ENCODE measurements at places on chromosomes 6 and 20. TPM values are rescaled to one million over a fixed set of nuclear protein-coding genes. Genes with fewer than 3 reads are reported as not detected.

- no peak for DNase-seq
Observed at GRCh38 chr20:275791-276190, 14.8 kb downstream of the C20orf96 start.

GRCh38 chr6:46918806-46919205 is 2.9 kb downstream of the ADGRF5 start:
- no peak for DNase-seq

GRCh38 chr6:75818098-75818855 is 69.2 kb downstream of the MYO6 start:
- DNase-seq = no peak

GRCh38 chr6:116471531-116471930 is 10.4 kb downstream of the CALHM6 start:
- DNase-seq = no peak

DNA sequence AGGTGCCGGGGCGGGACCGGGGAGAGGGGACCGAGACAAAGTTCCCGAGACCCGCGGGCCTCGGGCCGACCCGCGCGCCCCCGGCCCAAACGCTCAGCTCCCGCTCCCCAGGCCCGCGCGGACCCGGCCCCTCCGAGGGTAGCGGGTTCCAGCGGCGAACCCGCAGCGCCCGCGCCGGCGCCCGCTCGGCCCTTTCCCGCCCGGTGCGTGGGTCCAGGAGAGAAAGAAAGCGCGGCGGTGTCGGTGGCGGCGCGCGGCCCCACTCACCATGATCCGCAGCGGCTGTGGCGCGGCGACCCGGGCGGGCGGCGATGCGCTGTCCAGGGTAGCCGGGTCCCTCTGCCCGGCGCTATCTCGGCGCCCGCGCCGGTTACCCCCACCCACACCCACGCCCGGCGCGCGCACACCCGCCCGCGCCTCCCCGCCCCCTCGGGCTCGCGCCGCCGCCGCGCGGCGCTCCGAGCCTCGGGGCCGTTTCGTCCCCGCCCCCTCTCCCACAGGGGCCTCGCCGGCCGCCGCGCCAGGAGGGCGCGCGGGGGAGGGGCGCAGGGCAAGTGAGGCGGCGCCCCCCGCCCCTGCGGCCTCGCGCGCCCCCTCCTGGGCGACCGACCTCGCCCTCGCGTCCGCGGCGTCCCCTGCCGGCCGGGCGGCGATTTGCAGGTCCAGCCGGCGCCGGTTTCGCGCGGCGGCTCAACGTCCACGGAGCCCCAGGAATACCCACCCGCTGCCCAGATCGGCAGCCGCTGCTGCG is at the start of gene ELOVL2:
TSS of gene ELOVL2 (minus strand) at position 345 of the 751 bp plus-strand sequence. CDS start at position 270, 75 bp downstream.
- DNase-seq = no peak

- DNase-seq = peak; percentile 78
Observed at GRCh38 chr6:3750317-3751076, 1.0 kb downstream of the PXDC1 start.

DNA sequence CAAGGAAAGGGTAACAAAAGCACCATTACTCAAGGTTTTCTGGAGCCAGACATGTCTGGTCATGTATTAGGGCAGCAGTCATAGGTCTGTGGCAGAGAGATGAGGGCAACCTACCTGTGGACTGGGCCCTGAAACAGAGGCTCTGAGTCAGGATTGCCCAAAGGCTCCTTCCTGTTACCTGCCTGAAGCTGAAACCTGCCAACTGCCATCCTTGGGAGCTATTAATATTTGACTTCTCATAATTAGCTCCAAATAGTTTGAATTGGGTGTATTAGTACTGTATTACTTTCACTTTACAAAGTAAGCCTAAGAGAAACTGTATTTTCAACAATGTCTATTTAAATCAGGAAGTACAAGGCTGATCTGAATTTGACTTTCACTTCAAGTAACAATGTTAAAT is 72.0 kb upstream of the TBX18 start:
- no peak for DNase-seq

DNA sequence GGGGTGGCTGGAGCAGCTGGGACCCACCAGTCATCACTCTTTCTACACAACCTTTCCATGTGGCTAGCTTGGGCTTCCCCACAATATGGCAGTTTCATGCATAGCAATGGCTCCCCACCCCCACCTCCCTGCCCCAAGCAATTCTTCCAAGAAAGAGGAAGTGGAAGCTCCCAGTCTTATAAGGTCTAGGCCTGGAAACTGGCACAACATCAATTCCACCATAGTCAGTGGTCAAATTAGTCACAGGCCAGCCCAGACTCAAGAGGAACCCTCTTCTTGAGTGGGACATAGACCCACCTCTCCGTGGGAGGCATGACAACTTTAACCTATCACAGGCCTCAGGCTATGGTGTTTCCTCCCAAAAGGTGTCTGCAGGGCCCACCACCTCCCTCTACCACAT is 17.7 kb downstream of the TGM6 start:
- no peak for DNase-seq

GRCh38 chr6:106094261-106094963 is 8.3 kb downstream of the PRDM1 start:
- no peak for DNase-seq

- DNase-seq = no peak
Observed at GRCh38 chr6:14810021-14810420, 435.8 kb upstream of the JARID2 start.

DNA sequence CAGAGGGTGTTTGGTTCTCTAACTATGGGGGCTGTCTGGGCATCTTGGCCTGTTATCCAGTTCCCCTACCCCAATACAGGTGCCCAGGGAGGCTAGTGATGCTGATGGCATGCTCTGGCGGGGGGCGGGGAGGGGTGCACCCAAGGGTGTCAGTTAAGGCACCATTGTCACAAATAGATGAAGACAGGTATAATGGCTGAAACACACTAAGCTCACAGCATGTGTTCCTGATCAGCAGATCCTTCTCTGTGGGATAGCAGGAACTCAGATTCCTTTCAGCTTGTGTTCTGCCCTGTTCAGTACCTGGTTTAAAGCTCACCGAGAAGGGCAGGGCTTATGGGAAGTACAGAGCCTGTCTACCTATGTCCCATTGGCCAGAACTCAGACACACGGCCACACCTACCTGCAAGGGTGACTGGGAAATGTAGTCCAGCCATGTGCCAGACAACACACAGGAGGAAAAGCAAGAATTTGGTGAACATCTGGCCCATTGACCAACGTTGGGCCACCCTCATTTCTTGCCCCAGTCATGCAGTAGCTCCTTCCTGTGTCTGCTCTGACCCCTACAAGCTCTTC is 3.4 kb upstream of the RSPO4 start:
- peak; percentile 30 for DNase-seq

TLDC2 gene
- 25.2 TPM for total RNA-seq
